ENCODE measurements at places on chromosomes 1 and 21. TPM values are rescaled to one million over a fixed set of nuclear protein-coding genes. Genes with fewer than 3 reads are reported as not detected.

PLA2G2D gene
- polyA plus RNA-seq, result 2.8 TPM

SPOCD1 gene
- polyA plus RNA-seq, result 0.25 TPM

- no peak for DNase-seq
- no peak overlapping the region for H3K27ac ChIP-seq
- no peaks in the 10 kb centered on the region for H3K4me1 ChIP-seq
- peaks cover 7% of the 10 kb centered on the region for H3K27me3 ChIP-seq
Measured at GRCh38 chr1:1989102-1989542, 14.5 kb downstream of the CFAP74 start.

DNA sequence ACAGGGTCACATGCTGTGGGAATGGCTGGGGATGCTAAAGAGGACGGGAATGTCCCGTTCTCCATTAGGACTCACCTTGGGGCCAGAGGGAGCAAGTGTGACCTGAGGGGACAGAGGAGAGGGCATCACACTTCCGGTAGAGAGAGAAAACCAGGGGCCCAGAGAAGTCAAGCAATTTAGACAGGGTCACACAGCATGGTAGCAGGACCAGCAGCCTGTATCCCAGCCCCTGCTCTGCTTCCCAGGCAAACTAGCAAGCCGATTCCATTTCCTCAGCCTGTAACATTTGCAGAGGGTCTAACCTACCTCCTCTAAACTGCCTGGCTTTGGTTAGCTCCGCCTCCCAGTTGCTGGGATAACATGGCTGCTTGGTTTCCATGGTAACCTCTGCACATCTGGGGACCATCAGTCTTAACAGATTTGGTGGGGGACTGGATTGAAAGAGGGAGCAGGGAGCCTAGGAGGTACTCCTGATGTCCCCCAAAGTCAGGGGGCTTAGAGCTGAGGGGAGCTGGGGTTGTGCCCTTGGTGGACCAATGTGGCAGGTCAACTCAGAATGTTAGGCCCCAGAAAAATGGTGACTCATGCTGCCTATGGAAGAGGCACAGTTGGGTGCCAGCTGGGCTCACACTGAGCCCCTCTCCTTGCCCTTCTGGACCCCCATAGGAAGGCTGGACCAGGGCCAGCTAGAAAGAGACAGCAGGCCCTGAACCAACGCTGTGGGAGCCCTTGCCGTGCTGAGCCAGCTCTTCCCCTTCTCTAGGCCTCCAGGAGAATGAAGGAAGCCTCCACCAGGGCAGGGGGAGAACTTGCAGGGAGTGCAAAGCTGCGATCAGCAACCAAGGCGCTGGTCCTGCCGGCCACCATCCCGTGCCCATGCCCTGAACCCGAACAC, 9.5 kb downstream of the COL16A1 start:
- no peaks in the 10 kb centered on the region for H3K36me3 ChIP-seq
- H3K27ac ChIP-seq, result no peak overlapping the region
- H3K4me3 ChIP-seq, result no peak overlapping the region
- H3K27me3 ChIP-seq, result no peaks in the 10 kb centered on the region
- peaks cover 4% of the 10 kb centered on the region for H3K4me1 ChIP-seq

DNA sequence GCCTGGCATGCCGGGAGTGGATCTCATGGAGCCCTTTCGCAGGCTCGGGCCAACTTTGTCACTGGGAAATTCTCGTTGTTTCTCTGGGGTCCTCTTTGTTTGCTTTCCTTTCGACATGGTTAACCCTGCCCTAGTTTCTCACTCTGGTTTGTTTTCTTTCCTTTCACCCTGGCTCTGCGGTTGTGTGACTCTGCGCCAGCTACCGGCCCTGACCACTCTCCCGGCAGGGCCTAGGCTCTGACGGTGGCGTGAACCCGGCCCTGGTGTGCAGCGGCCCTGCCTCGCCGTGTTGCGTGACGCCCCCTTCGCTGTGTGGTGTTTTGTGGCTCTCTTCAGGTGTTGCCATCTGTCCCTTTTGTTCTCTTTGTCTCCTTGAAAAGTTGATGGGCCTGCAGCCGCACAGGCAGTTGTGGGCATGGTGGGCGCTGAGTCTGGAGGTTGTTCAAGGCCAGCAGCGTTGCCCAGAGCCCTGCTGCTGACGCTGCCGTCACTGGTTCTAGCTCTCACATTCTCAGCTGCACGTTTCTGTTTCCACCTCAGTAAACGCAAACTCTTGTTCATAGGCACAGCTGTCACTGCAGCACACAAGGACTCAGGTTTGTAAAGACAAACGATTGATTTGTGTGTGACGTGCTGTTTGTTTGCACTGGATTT, 64.6 kb upstream of the DIP2A start:
- no peaks in the 10 kb centered on the region for H3K27me3 ChIP-seq
- no peaks in the 10 kb centered on the region for H3K36me3 ChIP-seq
- H3K4me1 ChIP-seq, result no peaks in the 10 kb centered on the region
- no peak for DNase-seq
- H3K27ac ChIP-seq, result no peak overlapping the region

- peaks cover 14% of the 10 kb centered on the region for H3K4me1 ChIP-seq
- no peaks in the 10 kb centered on the region for H3K27me3 ChIP-seq
- no peak overlapping the region for H3K4me3 ChIP-seq
- no peak for DNase-seq
Measured at GRCh38 chr1:17360272-17360956, 11.6 kb upstream of the PADI6 start.

DNA sequence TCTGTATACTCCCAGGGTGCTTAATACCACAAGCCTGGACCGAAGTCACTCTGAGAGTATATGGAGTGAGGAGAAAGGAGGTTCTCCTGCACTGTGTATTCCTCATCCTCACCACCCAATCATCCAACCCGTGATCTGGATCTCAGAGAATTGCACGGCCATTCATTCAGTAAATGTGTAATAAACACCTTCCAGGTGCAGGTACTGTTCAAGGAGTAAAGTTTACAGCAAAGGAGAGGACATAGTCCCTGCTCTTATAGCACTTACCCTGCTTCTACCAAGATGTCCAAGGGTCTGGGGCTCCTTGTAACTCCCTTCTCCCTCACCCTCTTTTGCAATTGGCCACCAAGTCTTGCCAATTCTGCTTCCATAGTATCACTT, 139.2 kb upstream of the JUN start:
- H3K27me3 ChIP-seq, result no peaks in the 10 kb centered on the region
- no peaks in the 10 kb centered on the region for H3K36me3 ChIP-seq
- no peak overlapping the region for H3K4me3 ChIP-seq
- no peak overlapping the region for H3K27ac ChIP-seq
- H3K4me1 ChIP-seq, result no peaks in the 10 kb centered on the region
- DNase-seq, result no peak
